ENCODE measurements at places on chromosomes 1 and 21.

GRCh38 chr1:15107911-15108310 lies 45.6 kb upstream of the TMEM51 start:
- no peak for DNase-seq

GRCh38 chr21:43274946-43275310 lies 106.1 kb downstream of the CRYAA start:
- no peak for DNase-seq

DNA sequence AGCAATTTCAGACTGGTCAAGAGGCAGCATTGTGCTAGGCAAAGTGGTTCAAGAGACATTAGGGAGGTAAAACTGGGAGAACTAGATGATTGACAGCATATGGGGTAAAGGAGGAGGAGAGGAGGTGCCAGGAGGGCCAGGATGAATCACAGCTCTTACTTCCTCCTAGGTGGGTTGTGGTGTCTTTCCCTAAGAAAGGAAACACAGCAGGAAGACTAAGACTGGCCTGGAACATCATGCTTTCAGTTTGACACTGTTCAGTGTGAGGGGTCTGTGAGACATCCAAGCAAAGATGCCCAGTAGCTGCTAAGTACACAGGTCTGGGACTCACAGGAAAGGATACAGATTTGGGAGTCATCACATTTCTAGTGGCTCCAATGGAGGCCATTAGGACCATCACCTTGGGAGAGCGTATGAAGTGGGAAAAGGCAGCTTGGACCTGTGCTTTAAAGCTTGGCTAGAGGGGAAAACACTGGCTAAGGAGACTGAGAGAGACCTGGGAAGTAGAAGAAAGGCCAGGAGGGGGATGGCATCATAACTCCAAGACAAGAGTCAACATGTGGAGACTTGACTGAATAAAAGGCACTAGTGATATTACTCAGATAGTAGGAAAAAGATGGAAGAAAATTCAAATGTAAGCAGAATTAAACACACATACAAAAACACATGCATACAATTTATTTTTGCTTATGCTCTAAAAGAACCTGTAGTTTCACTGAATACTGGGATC lies 17.3 kb downstream of the CD58 start:
- peak; percentile 29 for DNase-seq

- no peak for DNase-seq
Measured at GRCh38 chr1:116360429-116361173, 12.4 kb upstream of the ATP1A1 start.

- DNase-seq = no peak
Measured at GRCh38 chr1:182268669-182269068, 122.9 kb downstream of the GLUL start.

DNA sequence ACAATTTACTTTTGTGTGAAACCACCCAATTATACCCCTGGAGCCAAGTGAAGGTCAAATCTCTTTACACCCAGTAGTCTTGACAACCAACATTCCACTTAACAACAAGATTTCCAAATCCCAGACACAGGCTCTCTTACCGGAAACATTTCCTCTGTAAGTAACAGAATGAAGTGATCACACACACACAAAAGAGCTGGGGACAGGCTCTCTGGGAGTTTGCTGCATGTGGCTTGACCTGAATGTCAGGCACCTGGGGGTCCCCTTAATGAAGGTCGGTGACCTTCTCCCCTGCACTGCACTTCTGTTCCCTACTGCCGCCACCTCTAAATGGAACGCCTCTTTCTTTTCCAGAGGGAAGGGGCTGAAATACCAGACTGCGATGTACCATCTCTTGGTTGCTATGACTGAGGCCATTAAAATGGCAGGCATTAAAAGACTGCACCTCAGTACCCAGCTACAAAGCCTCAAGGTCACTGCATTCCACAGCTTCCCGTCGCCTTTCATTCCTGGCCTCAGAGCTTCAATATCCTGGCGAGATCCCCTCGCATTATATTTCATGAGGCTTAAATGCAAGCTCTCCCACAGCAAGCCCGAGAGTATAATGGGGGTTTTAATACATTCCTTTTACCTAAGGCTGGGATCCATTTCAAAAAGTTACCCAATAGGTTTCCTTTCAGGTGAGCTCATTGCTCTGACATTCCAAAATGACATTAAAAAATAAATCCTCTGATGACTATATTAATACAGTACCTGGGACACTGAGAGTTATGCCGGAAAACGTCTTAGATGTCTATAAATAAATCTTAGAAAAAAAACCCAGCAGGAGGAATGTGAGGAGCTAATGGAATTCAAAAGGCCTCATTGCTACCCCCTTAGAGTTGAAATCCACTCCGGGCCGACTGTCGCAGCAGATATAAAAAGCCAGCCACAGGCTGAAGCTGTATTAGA lies 90.9 kb upstream of the DIRAS3 start:
- peak; percentile 48 for DNase-seq

DNA sequence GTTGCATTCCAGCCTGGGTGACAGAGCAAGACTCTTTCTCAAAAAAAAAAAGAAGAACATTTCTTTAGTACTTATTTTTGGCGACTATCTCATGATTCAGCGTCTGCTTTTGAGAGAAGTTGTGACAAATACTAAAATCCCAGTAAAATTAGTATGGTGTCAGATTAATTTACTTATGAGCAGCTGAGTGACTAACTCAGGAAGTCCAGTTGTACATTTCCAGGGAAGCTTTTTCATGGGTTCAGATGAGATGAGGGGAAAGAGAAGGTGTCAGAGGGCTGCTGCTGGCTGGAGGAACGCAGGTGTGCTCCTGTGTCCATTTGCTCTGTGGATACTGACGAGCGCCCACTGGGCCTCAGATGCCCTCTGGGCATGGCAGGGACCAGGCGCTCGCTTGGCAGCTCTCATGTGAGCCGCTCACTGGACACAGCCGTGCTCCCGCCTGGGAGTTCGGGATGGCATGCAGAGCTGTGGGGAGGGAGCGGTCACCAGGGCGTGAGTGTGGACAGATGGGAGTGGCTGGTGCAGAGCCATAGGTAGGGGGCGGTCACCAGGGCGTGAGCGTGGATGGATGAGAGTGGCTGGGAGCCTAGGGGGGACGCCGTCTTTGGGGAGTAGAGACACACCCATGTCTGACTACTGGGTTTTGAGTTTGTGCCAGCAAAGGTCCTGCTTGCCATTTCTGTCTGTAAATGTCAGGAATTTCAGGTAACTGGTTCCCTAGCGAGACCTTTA lies 55.0 kb downstream of the ADARB1 start:
- DNase-seq = peak; percentile 75

GRCh38 chr1:228154670-228155571 lies 5.2 kb downstream of the GJC2 start:
- peak; percentile 49 for DNase-seq

DNA sequence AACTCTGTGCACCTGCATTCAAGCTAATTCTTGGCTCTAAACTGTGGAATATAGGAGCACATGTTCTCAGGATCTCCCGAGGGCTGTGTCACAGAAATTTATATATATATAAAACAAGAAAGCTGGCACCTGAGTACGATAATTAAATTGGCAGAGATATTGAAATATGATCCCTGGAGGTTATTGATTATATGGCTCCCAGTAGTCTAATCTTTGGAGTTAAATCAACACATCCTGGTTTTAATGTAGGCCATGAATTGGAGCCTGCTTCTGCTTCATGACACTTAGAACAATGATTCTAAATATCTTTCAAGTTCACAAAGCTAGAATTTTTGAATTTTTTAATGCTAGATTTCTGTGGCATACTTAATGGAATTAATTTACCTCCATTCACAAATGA lies 84.3 kb downstream of the CTH start:
- no peak for DNase-seq

- no peak for DNase-seq
Measured at GRCh38 chr1:29767088-29767685, 530.9 kb downstream of the PTPRU start.

GRCh38 chr1:154430903-154431302 lies 25.8 kb downstream of the IL6R start:
- DNase-seq = no peak

- DNase-seq = no peak
Measured at GRCh38 chr1:24421502-24421901, 5.9 kb downstream of the NIPAL3 start.

DNA sequence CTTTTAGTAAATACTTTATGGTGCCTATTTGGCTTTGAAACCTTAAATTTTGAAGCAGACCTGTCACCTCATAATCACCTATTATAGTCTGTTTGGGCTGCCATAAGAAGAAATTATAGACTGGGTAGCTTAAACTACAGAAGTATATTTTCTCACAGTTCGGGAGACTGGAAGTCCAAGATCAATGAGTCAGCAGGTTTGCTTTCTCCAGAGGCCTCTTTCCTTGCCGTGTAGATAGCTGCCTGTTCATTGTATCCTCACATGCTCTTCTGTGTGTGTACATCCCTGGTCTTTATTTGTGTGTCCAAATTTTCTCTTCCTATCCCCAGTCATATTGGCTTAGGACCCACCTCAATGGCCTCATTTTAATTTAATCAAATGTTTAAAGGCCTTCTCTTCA lies 518.2 kb downstream of the ADGRL2 start:
- DNase-seq = no peak

DNA sequence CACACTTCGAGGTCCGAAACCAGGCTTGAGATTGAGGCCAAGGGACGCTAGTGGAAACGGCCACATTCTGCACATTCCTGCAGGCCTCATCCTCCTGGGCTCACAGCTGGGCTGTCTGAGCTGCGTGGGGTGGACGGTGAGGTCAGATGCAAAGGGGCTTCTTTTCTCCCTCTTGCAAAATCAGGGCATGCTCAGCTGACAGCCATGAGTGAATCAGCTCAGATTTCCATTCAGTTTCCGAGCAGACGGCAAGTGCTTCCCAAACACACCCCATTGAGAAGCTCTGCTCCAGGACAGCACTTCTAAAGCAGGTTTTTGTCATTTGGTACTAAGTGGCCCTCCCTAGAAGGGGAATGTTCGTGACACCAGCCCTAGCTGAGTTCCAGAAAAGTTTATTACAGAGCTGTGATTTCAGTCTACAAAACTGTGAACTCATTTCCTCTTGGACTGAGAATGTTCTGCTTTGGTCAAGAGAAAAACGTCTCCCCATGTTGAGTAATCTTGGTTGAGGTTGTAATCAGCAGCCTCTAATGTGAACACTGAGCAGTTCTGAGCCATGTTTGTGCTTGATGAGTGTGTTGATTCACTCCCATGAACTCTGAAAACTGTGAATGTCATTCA lies 10.0 kb downstream of the PDPN start:
- no peak for DNase-seq

- DNase-seq = no peak
Measured at GRCh38 chr1:205991237-205991636, 12.0 kb downstream of the RAB7B start.

DNA sequence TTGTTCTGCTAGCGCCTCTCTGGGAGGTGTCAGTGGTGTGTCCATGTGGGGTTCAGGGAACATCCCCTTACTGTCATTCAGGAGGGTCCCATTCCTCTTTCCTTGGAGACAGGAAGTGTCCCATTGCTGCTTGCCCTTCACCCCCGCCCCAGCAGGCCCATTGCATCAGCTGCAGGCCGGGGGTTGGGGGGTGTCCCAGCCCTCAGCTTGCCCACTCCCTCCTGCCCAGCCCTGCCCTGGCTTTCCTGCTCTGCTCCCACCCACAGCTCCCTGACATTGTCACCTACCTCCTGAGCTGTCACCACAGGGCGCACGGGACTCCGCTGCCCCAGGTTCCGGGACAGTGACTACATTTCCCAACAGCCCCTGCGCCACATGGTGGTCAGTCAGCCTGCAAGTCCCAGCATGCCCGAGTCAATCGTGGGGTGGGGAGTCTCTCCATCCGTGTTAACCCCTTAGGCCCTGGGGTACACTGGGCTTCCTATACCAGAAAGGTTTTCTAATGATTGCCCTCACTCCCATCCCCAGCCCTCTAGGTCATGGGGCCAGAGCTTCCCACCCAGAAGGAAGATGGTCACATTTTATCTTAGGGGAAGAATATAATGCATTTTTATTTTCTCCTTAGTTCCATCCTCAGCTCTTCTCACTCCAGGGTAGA lies at the start of gene INPP5B:
TSS of gene INPP5B (minus strand) at position 351 of the 658 bp plus-strand sequence. CDS start 745 bp downstream, outside the sequence.
- peak; percentile 66 for DNase-seq

DNA sequence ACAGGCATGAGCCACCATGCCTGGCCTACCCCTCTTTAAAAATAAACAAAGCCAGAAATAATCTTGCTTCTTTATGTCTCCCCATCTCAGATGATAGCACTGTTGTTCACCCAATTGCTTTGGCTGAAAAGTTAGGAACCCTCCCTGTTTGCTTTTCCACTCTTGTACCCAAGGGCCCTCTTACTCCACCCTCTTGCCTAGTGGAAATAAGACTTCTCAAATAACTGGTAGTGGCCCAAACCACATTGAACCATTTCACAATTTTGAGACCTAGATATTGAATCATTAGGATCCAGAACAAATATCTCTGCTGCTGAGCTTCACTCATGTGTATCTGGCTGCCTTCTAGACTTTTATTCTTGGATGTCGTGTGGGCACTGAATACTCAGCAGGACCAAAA lies 37.7 kb downstream of the RNF220 start:
- no peak for DNase-seq

DNA sequence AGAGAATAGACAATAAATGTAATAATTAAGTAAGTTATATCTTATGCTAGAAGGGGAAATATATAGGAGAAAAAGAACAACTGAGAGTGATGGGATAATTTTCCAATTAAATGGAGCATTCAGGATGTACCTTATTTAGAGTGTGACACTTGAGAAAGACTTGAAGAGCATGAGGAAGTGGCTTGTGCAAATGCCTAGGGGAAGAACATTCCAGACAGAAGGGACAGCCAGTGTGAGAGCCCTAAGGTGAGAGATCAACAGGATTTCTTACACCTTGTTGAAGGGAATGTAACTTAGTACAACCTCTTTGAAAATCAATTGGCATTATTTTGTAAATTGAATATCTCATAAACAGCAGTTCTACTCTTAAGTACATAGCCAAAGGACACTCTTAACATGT lies 28.8 kb upstream of the TSPAN2 start:
- DNase-seq = no peak

DNA sequence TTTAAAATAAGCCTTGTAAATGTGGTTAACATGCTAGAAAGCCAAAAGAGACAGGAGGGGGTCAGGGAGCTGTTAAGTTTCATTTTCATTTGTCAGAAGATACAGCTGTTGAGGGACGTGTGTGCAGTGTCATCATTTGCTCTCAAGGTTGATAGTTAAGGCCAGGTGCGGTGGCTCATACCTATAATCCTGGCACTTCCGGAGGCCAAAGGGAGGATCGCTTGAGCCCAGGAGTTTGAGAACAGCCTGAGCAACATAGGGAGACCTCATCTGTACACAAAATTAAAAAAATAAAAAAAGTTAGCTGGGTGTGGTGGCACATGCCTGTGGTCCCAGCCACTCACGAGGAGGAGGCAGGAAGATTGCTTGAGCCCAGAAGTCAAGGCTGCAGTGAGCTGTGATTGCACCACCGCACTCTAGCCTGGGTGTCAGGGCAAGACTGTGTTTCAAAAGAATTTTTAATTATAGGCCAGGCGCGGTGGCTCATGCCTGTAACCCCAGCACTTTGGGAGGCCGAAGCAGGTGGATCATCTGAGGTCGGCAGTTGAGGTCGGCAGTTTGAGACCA lies 22.7 kb downstream of the ZBTB8OS start:
- DNase-seq = no peak

DNA sequence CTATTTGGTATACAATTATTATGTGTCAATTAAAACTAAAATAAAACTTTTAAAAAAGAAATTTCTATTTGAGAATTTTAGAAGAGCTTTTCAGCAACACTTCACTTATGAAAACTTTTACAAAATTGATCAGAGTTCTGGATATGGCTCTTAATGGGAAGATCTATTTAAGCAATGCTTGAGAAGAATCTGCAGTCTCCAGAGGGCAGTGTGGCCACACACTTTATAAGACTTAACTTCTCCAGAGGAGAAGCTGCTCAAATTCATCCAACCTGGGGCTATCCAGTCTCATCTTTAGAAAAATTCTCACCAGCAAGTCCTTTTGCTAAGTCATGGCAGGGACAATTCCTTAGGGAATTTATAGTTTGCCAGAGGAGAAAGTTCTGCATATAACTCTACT lies 25.2 kb upstream of the AGO1 start:
- DNase-seq = no peak

Data from A172 (cell line).